ENCODE measurements at places on chromosomes 7 and 10.

- no peak for DNase-seq
Observed at GRCh38 chr10:125091891-125092290, 68.5 kb downstream of the CTBP2 start.

- no peak for DNase-seq
Observed at GRCh38 chr10:132370426-132371340, 26.3 kb upstream of the PWWP2B start.

DNA sequence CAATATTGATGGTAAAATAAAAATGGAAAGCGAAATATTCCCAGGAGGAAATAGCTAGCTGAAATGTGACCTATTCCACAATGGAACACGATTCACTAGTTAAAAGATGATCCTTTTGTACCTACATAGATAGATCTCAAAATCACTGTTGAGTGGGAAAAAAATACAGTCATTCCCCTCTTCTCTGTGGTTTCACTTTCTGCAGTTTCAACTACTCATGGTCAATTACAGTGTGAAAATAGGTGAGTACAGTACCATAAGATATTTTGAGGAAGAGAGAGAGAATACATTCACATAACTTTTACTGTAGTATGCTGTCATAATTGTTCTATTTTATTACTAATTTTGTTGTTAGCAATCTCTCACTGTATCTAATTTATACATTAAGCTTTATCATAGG is 56.0 kb upstream of the COL13A1 start:
- DNase-seq = no peak

- DNase-seq = no peak
Observed at GRCh38 chr10:80382989-80383388, 25.4 kb upstream of the PRXL2A start.

DNA sequence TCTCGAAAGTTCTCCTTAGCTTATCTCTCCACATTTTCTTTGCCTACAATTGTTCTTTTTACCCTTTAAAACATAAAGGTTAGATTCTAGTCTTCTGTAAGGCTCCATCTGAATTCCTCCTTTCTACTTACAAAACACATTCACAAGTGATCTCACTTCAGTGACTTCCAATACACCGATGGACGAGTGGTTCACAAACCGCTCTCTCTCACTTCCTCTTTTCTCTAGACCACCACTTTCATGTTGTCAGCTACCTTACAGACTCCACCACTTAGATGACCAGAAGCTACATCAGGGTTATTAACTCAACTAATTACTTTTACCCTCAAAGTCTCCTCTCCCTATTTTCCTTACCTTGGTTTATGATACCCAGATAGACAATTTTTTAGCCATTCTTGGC is 11.8 kb downstream of the MET start:
- DNase-seq = no peak
